ENCODE measurements at places on chromosomes 7 and 10. TPM values are rescaled to one million over a fixed set of nuclear protein-coding genes. Genes with fewer than 3 reads are reported as not detected.

DNA sequence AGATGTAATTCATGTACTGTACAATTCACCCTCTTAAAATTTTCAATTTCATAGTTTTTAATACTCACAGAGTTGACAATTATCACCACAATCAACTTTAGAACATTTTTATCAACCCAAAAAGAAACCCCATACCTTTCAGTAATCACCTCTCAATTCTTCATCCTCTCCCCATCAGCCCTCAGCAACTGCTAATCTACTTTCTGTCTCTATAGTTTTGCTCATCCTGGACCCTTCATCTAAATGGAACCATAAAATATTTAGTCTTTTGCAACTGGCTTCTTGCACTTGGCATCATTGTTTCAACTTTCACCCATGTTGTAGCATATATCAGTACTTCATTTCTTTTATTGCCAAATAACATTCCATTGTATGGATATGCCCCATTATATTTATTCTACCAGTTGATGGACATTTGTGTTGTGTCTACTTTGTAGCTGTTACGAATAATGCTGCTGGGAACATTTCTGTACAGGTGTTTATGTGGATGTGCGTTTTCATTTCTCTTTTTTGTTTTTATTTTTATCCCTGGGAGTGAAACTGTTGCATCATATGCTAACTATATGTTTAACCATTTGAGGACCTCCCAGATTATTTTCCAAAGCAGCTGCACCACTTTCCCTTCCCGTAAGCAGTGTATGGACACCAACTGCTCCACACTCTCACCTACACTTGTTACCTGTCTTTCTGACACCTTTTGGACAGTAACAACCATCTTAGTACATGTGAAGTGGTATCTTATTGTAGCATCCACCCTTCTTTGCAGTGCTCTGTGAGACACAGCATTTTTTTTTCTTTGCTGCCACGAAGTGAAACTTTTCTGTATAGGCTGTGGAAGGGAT lies 65.4 kb upstream of the APBB1IP start:
- H3K27me3 ChIP-seq: peaks cover 2% of the 10 kb centered on the region
- DNase-seq: no peak
- no peaks in the 10 kb centered on the region for H3K36me3 ChIP-seq

GRCh38 chr10:46198516-46198915 lies 88.3 kb upstream of the ANTXRL start:
- H3K4me1 ChIP-seq: no peaks in the 10 kb centered on the region
- no peak overlapping the region for H3K27ac ChIP-seq
- H3K4me3 ChIP-seq: no peak overlapping the region

- H3K27ac ChIP-seq: no peak overlapping the region
- H3K4me3 ChIP-seq: no peak overlapping the region
- no peaks in the 10 kb centered on the region for H3K36me3 ChIP-seq
- no peaks in the 10 kb centered on the region for H3K4me1 ChIP-seq
- DNase-seq: no peak
Observed at GRCh38 chr10:127370601-127371000, 174.2 kb upstream of the INSYN2A start.

DNA sequence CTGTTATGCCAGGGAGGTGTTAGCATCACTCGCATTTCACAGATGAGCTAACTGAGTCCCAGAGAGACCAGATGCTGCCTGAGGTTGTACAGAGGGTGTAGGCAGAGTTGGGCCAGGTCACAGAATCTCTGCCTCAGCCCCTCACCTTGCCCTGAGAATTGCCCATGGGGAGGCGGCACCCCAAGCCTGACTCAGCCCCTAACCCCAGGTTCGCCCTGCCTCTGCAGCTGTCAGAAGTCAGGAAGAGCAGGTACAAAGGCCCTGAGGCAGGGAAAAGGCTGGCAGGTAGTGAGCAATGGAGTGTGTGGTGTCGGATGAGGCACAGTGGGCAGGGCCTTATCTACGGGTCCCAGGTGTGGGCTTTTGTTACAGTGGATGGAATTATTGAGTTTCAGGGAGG lies 79.4 kb downstream of the MYL10 start:
- no peak overlapping the region for H3K4me3 ChIP-seq
- no peaks in the 10 kb centered on the region for H3K36me3 ChIP-seq
- H3K27ac ChIP-seq: no peak overlapping the region
- H3K27me3 ChIP-seq: peaks cover 14% of the 10 kb centered on the region
- H3K4me1 ChIP-seq: no peaks in the 10 kb centered on the region
- DNase-seq: no peak

GRCh38 chr7:30596721-30597120 lies 2.0 kb downstream of the GARS1 start:
- no peak for DNase-seq
- H3K4me3 ChIP-seq: peak overlapping the region; percentile 99
- H3K36me3 ChIP-seq: peaks cover 67% of the 10 kb centered on the region
- no peak overlapping the region for H3K27ac ChIP-seq

GRCh38 chr7:108012499-108013430 lies 9.8 kb upstream of the LAMB1 start:
- DNase-seq: no peak
- peaks cover 12% of the 10 kb centered on the region for H3K27me3 ChIP-seq
- H3K36me3 ChIP-seq: no peaks in the 10 kb centered on the region
- no peak overlapping the region for H3K4me3 ChIP-seq

- peaks cover 5% of the 10 kb centered on the region for H3K36me3 ChIP-seq
- H3K4me1 ChIP-seq: peaks cover 35% of the 10 kb centered on the region
- peaks cover 41% of the 10 kb centered on the region for H3K27me3 ChIP-seq
- H3K27ac ChIP-seq: no peak overlapping the region
- no peak for DNase-seq
- no peak overlapping the region for H3K4me3 ChIP-seq
Observed at GRCh38 chr10:102416695-102417094, 1.9 kb downstream of the PSD start.

DNA sequence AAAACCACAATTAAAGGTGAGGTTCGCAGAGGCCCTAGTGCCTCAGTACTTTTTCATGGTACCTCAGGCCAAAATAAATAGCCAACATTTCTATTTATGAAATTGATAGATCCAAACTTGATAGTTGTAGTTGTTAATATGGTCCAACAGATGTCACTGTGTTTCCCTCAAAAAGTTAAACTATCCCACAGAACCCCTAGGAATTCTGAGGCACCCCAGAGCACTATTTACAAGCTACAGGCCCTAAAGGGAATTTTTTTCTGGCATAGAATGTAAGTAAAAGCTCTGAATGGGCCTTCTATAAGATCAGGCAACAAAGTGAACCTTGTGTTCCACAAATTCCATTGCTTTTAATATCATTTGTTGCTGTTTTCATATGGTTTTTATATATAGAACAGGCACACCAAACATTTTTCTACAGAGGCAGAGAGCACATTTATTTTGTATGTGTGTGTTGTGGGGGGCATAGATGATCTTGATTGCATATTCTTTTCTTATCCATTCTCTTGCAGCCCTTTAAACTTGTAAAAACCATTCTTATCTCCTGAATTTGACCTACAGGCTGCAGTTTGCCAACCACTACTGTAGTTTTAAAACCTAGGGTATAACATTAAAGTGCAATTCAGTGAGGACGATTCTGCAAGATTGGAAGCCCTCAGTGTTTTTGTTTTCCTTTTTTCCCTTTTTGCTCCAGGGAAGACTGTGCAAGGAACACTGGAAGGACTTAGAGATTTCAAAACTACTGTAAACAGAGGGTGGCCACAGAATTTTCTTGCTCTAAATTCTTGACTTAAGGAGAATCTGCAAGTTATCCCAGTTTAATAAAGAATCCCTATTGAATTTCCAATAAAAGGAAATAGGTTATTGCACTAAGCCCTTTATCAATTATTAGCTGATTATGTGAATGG lies 3.5 kb upstream of the ARL4A start:
- H3K4me1 ChIP-seq: peaks cover 38% of the 10 kb centered on the region
- H3K36me3 ChIP-seq: peaks cover 6% of the 10 kb centered on the region
- H3K27me3 ChIP-seq: no peaks in the 10 kb centered on the region
- no peak overlapping the region for H3K27ac ChIP-seq
- H3K4me3 ChIP-seq: no peak overlapping the region

DNA sequence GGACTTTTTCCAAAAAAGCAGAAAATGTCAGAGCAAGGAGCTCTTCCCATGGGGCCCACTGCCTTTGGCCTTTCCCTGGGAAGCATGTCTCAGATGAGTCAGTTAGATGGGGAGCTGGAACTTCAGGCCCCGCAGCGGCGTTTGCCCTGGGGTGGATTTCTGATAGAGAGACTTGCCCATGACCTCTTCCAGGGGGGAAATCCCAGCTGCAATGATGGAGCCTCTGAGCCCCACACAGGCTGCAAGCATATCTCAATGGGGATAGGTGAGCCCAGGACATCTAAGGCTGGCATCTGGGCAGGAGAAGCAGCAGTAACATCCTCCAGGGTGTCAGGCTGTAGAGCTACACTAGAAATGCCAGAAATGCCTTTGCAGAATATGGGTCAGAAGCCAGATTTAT lies 269.2 kb upstream of the TCERG1L start:
- H3K36me3 ChIP-seq: no peaks in the 10 kb centered on the region
- no peak overlapping the region for H3K27ac ChIP-seq
- no peaks in the 10 kb centered on the region for H3K4me1 ChIP-seq
- no peaks in the 10 kb centered on the region for H3K27me3 ChIP-seq
- DNase-seq: no peak

DNA sequence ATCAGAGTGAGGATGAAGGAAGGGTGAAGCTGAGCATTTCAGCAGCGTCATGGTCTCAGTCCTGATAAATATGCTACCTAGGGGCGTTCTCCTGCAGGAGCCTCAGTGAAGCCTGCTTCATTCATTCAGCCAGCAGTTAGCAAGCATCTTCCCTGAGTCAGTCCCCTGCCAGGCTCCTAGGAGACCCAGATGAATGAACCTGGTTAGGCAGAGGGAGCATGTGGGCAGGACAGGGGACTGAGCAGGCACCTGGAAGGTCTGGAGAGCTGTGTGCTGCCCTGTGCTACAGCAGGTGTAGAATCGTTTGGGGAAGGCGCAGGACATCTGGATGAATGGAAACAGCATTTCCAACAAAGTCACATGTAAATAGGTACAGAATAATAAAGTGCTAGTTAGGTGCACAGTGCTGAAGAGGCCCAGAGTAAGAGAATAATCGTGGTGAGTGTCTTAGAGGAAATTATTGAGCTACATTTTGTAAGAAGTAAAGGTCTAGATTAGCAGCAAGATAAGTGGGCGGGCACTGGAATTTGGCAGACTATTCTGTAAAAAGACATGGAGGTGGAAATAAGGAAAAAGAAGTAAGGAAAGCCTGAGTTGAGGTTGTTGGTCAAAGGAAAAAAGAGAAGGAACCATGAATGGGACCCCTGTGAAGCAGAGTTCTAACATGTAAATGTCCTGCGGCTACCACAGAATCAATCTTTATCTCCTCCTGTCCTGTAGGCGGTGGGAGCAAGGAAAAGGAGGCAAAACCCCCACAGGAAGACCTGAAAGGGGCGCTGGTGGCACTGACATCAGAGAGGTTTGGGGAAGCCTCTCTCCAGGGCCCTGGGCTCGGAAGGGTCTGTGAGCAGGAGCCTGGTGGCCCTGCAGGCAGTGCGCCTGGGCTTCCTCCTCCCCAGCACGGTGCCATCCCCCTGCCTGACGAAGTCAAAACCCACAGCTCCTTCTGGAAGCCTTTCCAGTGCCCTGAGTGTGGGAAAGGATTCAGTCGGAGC lies 12.0 kb downstream of the ZSCAN25 start:
- H3K36me3 ChIP-seq: peaks cover 83% of the 10 kb centered on the region
- no peaks in the 10 kb centered on the region for H3K4me1 ChIP-seq
- no peak for DNase-seq
- H3K27ac ChIP-seq: no peak overlapping the region
- no peaks in the 10 kb centered on the region for H3K27me3 ChIP-seq

DNA sequence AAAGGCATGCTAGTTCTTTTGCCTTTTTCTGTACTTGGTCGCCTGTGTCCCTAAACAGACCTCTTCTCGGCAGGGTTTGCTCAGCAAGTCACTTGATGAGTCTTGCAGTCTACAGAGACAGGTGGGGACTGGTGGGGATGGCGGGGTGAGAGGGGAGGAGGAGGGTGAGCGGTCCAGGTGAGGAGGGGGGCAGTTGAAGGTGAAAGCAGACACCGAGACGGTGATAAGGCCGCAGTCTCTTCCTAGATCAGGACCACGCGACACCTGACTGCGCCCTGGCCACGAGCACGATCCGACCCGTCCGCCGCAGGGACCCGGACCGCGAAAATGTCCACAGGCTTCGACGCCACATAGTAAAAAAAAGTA lies 566 bp downstream of the ASNS start:
- H3K4me1 ChIP-seq: peaks cover 13% of the 10 kb centered on the region
- peaks cover 27% of the 10 kb centered on the region for H3K36me3 ChIP-seq
- H3K4me3 ChIP-seq: peak overlapping the region; percentile 89
- no peaks in the 10 kb centered on the region for H3K27me3 ChIP-seq
- H3K27ac ChIP-seq: peak overlapping the region; percentile 90

DNA sequence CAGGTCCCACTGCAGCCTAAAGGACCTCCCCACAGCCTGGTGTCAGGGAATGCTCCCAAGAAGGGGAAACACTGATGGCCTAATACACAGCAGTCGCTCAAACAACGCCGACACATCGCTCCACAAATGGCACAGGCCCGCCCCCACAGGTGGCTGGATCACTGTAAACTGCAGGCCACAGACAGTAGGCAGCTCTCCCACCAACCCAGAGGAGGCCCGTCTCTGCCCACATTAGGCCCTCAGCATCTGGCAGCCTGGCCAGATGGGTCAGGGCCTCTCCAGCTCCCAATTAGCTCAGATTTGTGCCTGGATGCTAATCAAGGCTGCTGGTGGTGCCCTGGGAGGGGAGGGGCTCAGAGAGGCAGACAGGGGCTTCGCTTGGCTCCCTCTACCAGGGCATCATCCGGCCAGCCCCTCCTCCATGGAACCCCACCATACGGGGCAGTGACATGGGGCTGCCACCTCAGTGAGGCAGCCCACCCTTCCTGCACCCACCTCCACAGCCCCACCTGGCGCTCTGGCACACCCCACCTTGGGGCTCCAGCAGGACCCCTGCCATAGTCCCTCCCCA lies 42.7 kb downstream of the CAMK2B start:
- H3K4me3 ChIP-seq: no peak overlapping the region
- H3K36me3 ChIP-seq: no peaks in the 10 kb centered on the region
- no peak overlapping the region for H3K27ac ChIP-seq
- peak; percentile 8 for DNase-seq
- H3K27me3 ChIP-seq: no peaks in the 10 kb centered on the region

Gene PCLO
- 0.07 TPM for total RNA-seq

Gene FAM237B
- total RNA-seq: not detected

Gene NPY4R2
- total RNA-seq: not detected

Data from activated B cell treated with CpG ODN at 0.5 μM for 24 hours (primary cell).